Urinary bladder (tissue), 4 donors: ENCODE measurements at places on chromosomes 3 and 15.

DNA sequence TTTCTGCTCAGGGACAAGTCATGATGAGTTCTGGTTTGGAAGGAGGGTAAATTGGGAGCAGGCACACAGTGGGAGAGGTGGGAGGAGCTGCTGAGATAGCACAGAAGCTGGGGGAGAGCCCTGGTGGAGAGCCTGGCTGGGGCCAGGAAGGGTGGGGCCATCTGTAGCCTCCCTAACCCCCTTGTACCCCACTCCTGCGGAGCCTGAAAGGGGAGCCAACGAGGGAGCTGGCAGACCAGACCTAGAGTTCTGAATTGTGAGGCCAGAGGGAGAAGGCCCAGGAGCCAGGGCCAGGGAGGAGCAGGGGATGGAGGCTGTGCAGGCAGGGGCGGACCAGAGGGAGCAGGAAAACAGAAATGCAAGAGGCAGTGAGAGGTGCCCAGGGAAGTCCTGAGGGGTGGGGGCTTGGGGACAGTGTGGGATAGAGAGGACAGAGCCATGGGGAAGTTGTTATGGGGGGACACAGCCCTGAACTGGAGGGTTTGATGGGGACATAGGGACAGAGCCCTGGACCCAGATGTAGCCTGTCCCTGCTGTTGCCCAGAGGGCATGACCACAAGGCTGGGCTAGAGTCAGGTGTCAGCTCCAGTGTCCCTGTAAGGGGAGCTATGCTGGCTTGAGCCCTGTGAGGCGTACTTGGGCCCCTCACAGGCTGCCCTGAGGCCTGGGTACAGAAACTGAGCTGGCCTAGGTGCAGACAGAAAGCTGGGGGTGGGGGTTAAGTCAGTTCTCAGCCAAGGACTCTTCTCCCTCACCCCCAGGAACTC, 1.2 kb downstream of the TMIE start:
- no peak for DNase-seq

DNA sequence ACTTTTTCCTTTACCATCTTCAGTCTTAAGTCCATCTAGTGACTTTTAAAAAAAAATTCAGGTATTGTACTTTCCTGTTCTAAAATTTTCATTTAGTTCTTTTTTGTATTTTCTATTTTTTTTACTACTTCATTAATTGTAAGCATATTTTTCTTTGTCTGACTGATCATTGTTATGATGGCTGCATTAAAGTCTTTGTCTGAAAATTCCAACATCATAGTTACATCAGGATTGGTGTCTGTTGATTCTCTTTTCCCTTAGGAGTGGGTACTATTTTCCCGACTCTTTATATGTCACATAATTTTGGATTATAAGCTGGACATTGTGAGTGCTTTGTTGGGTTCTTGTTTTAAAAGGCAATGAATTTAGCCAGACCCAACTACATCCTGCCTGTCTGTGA, 34.9 kb upstream of the POLR2M start:
- DNase-seq, result no peak

GRCh38 chr3:172321035-172321434, 127.2 kb downstream of the GHSR start:
- DNase-seq, result no peak

DNA sequence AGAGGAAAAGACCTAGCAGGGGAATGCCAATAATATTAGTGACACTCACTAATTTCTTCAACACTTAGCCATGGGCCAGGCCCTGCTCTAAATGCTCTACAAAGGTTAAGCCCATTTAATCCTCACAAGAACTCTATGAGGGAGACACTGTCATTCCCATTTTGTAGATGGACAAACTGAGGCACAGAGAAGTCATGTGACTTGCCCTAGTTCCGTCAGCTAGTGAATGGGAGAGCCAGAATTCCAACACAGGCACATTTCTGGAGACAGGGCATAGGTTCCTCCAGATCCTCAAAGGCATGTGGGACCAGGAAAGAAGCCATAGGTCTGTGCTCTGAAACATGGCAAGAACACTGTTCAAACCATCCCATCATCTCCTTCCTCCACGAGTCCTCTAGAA, 31.5 kb downstream of the LOXL1 start:
- DNase-seq, result no peak

- DNase-seq, result no peak
These were observed 34.5 kb downstream of the POMGNT2 start for GRCh38 chr3:43071313-43071893.

DNA sequence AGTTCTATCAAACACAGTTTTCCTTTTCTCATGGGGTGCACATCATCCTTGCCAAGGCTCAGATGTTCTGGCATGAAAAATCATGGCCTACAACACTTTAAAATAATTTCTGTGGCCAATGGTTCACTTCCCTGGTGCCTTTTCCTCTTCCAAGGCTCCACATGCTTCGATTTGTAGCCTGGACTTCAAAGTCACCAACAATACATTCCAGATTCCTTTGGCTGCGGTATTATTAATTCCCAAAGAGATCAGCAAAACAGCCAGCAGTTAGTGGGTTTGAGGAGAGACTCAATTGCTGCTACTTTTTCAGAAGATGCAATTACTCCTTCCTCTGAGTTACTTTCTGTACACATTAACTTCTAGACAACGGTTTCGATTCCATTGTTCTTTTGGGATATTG, 80.3 kb upstream of the CCDC80 start:
- DNase-seq, result no peak

- no peak for DNase-seq
These were observed 10.2 kb downstream of the KBTBD13 start for GRCh38 chr15:65086680-65087111.

DNA sequence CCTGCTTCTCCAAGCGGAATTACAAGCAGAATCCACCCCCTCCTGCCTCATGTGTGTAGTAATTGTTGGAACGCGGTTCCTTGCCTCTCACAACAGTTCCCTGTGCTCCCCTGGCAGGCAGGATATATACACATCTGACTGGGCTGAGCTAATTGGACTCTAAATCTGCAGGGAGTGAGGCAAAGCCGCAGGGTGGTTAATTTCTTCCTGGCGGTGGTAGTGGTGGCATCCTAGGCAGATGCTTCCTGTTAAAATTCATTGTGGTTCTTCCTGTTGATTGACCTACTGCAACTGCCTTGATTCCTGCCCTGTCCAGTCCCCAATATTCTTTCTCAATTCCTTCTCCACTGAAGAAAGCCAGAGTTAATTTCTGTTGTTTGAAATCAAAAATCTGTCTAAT, 202.9 kb upstream of the PROK2 start:
- no peak for DNase-seq

GRCh38 chr3:188697127-188697526, 474.6 kb upstream of the TPRG1 start:
- no peak for DNase-seq

- no peak for DNase-seq
These were observed 76.2 kb downstream of the TGFBR2 start for GRCh38 chr3:30682434-30683155.

- DNase-seq, result no peak
These were observed 152.3 kb downstream of the CACNA1D start for GRCh38 chr3:53646723-53647122.

GRCh38 chr3:197375001-197375441, 76.6 kb upstream of the DLG1 start:
- DNase-seq, result no peak

DNA sequence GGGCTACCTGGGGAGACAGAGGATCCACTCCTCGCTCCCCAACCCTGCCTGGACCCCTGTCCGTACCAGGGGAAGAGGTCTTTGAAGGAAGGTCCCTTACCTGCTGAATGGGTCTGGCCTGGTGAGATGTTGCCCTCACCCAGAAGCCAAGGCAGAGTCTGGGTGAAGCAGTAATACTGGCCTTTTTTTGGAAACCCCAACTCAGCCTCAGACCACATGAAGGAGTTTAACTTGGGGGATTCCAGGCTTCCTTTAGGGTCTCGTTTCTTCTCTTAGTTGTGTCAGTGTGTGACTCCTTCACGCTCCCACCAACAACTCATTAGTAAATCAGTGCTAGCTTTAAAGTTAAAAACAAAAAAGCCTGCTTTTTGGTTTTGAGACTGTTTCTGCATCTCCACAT, 45.6 kb downstream of the RTP1 start:
- DNase-seq, result no peak

DNA sequence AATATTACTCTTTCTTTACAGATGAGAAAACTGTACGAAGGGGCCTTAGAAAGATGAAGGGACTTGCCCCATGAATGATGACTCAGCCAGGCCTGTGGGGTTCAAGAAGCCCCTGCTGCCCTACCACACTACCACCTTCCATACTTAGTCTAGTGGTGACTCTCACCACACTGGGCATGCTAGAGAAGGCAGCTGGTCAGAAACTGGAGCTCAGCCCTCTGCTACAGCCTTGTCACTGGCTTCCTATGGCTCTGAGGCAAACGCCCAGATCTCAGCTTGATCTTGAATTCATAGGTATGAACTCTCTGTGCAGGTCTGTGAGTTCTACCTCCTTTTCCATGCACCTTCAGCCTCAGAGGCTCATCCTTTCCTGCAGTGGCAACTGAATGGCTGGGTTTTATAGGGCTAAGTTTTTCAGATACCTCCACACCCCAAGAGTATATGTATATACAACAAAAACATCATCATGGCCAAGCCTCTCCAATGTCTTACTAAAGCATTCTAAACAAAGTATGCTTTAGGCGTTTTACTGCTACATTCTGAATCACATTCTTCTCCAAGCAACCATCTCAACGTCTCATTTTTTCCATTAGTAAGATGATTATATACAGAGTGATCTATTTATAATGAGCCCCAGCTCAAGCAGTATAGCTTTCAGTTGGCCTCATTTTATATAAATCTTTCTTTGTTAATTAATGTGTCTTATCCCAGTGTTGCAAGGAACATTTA, 234.1 kb downstream of the GREM1 start:
- no peak for DNase-seq

DNA sequence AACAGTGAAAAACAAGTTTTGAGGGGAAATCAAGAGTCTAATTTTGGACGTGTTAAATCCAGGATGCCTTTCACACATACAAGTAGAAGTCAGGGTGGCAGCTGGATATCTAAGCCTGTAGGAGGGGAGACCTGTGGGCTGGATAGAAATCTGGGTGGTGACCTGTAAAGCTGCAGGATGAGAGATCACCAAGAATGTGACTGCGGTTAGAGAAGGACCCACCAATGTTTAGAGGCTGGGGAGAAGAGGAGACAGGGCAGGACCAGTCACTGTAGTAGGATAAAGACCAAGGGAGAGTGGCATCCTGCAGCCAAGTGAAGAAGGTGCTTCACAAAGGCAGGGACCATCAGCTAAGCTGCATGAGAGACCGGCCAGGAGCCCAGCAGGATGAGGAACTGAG, 36.2 kb downstream of the MRAS start:
- no peak for DNase-seq
